Stimulated activated CD8-positive, alpha-beta memory T cell treated with anti-CD3 and anti-CD28 coated beads, Interleukin-7, amount 100 ng/mL, for 1 hour (primary cell): ENCODE measurements at places on chromosomes 4 and X.

DNA sequence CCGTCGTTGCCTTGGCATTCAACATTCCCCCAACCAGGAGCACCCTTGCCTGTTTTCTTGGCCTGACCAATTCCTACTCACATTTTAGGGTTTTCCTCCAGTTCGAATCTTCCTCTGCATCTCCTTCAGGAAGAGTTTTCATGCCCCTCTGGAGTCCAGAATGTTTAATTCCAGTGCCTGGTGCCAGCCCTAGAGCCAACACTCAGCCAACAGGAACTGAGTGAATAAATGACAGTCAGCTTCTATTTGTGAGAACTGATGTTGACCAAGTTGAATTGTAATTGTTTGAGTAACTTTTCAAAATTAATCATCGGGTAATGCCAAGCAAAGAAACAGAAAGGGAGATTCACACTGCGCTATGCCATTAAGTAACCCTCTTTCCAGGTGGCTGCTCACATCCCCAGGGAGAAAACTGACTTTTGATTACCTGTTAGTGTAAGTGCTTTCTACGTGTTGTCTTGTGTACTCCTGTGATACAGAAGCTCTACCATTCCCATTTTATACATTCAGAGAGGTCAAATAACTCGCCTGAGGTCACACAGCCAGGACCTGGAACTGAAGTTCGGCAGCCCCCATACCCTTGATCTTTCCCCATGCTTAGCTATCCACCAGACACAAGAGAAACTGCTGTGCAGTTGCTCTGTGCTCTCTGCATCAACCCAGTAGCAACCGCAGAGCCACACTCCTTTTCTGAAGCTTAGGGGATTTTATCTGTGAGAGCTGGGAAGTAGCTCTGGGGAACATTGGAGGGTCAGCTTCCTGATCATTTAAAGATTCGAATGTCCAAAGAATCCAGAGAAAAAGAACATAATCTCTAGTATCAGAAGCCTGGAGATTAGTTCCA lies 19.0 kb upstream of the SLC2A9 start:
- DNase-seq, result no peak

- DNase-seq, result no peak
Observed at GRCh38 chr4:121778991-121779628, 14.1 kb upstream of the SMIM43 start.

- DNase-seq, result no peak
Observed at GRCh38 chr4:100461807-100462605, 55.8 kb downstream of the EMCN start.

GRCh38 chr4:8689741-8690140 lies 97.2 kb downstream of the CPZ start:
- DNase-seq, result no peak
